GF-D8 (cell line): ENCODE measurements at places on chromosomes 4 and X.

DNA sequence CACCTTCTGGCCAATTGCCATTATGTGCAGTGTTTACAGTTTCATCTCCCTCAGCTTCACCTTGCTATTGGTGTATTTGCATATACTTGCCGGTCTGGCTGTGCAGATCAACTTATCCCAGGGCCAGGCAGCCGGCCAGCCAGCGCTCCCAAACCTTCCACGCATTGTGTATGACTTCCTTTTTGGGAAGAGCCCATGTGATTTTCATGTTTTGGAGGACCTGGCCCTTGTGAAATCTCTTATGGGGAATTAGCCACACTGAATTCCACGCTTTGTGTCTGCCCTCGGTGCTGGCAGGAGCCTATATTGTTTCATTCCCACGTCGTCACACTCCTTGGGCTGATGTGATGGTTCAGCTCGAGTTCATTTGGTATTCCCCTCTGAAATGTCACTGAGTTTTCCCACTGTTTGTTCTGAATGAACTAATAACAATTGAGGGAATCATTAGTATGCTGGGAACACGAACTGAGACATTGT, 6.0 kb upstream of the PDLIM3 start:
- DNase-seq: no peak

GRCh38 chr4:100170986-100171385, 19.3 kb downstream of the DDIT4L start:
- DNase-seq: no peak

GRCh38 chr4:99863-100262, 24.4 kb upstream of the ZNF718 start:
- no peak for DNase-seq

DNA sequence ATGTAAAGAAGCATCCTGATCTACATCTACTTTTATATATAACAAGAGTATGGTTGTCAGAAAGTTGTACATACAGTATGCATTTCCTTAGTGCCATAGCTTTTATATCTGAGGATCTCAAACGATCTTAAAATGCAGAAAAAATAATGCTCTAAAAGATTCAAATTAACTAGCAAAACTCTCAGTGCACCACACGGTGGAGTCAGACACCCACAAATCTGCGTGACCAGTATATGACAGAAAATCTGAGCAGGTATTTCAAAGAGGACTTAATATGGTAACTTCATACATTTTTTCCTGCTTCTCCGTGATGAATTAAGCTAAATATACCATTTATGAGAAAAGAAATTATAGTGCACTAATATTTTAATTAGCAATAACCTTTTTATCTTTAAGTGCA, 803.0 kb downstream of the DMD start:
- no peak for DNase-seq

GRCh38 chr4:154065368-154065767, 276.5 kb upstream of the SFRP2 start:
- no peak for DNase-seq

DNA sequence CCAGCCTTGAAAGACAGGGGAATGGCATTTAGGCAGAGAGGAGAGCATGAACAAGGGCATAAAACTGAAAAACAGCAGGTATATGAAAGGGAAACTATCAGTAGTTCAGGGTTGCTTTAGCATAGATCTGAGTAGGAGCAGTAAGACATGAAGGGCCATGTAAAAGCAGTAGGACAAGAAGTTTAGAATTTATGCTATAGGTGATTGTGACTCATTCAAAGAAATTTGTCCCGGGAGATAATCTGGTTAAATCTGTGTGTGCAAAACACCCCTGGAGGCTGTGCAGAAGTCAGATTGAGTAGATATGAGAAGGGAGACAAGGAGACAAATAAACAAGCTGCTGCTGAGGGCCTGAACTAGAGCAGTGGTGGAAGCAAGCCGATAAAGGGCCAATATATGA, 109.1 kb upstream of the BMP3 start:
- DNase-seq: no peak

- no peak for DNase-seq
These were observed 147.3 kb downstream of the KLHL13 start for GRCh38 chrX:117969328-117969727.

DNA sequence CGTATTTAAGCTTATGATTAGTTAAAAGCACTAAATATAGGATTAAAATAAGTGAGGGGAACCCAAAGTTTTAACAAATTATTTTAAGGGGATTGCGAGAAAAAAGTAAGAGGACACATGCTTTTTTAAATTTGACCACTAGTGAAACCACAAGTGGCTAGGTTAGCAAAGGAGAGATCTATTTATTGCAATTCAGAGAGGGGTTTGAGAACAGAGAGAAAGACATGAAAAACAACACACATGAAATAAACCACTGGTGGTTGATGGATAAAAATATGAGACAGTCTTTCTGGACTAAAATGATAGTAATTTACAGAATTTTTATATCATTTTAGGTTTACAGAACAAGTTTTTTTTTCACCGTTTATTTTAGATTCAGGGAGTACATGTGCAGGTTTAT, 11.8 kb downstream of the SLC25A14 start:
- DNase-seq: no peak

GRCh38 chr4:39235696-39236095, 53.4 kb downstream of the WDR19 start:
- DNase-seq: no peak

DNA sequence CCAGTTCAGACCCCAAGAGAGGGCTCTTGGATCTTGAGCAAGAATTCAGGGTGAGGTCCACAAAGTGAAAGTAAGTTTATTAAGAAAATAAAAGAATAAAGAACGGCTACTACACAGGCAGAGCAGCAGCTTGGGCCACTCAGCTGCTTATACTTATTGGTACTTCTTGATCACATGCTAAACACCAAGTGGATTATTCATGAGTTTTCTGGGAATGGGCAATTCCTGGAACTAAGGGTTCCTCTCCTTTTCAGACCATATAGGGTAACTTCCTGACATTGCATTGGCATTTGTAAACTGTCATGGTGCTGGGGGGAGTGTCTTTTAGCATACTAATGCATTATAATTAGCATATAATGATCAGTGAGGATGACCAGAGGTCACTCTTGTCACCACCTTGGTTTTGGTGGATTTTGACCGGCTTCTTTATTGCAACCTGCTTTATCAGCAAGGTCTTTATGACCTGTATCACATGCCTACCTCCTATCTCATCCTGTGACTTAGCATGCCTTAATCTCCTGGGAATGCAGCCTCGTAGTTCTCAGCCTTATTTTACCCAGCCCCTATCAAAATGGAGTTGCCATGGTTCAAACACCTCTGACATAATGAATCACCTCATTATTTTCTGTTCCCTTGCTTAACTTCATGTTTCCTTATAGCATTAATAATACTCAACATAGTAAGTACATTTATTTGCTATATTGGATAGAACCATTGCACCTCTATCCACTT, 476.3 kb downstream of the DTHD1 start:
- no peak for DNase-seq

DNA sequence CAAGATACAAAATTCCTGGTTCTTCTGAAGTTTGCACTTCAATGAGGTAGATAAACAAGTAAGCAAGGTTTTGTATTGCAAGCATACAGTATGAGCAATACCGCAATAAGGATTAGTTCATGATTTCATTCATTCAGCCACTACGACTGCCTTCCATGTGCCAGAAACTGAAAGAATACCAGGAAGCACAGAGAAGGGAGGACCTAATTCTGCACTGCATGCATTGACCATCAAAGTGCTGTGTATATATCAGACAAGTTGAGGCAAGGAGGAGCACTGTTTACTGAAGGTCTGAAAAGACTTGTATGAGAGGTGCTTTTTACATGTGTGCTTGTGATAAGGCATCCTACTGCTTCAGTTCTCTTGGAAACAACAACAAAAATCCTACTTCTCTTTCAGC, 40.9 kb upstream of the GPM6B start:
- no peak for DNase-seq

GRCh38 chr4:38128478-38129459, 168.6 kb downstream of the PTTG2 start:
- DNase-seq: no peak

DNA sequence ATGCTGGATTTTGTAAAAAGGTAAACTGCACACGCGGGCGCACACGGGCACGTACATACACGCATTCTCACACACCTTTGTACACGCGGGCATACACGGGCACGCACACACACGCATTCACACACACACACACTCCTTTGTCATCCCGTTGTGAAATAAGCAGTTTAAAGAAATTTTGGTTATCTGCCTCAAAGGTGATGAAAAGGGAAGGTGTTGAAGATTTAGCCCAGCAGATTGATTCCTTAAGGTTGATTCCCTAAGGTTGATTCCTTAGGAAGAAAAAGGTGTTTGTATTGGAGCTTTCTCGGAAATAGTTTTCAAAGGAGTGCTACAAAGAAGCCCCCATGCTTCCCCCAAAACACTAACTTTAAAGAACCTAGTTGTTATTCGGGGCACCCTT, 693 bp downstream of the ATP10D start:
- no peak for DNase-seq

GRCh38 chrX:76434103-76434741, 6.7 kb downstream of the MAGEE1 start:
- DNase-seq: no peak

DNA sequence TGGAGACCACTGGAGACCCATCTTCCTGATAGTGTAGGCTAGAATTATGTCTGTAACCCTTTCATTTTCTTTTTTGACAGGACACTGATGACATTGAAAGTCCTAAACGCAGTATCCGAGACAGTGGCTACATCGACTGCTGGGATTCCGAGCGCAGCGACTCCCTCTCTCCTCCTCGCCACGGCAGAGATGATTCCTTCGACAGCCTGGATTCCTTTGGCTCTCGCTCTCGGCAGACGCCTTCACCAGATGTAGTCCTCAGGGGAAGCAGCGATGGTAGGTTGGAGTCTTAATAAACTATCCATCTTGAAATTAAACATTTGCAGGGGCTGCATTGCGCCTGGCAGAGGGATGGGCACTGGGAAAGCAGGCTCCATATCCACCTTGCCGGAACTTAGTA, 75.4 kb downstream of the LIMCH1 start:
- no peak for DNase-seq

- no peak for DNase-seq
These were observed 71.6 kb downstream of the MCUB start for GRCh38 chr4:109631532-109632108.

DNA sequence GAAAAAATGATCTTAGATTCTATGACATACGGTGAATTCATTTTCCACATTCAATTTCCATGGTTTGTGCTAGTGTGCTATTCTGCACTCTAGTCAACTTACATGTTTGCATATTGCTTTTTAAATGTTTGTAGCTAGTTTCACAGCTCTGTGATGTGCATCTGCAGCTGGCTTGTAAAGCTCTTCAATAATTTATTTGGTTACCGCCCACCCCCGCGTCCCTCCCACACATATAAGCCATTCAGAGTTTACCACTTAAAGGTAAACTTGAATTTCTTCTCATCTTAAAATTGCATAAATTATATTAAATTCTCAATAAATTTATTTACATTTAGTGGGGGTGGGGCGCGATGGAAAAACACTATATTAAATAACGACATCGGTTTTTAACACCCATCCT, 291 bp upstream of the NBDY start:
- no peak for DNase-seq

DNA sequence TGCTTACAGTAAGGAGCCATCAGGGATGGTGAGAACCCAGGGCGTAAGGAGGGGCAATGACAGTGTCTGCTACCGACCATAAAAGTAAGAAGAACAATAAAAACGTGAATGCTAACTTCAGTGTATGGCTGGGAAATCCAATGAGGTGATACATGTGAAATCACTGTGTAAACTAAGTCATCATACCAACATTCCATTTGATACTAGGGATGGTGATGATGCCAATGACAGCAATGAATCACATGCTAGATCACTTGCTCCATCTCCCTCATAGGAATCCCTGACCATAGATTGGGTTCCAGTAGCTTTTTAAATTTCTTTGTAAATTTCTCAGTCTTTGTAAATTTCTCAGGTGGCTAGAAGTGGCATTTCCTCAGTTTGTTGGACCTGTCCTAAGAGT, 146.3 kb downstream of the SMIM20 start:
- DNase-seq: no peak

DNA sequence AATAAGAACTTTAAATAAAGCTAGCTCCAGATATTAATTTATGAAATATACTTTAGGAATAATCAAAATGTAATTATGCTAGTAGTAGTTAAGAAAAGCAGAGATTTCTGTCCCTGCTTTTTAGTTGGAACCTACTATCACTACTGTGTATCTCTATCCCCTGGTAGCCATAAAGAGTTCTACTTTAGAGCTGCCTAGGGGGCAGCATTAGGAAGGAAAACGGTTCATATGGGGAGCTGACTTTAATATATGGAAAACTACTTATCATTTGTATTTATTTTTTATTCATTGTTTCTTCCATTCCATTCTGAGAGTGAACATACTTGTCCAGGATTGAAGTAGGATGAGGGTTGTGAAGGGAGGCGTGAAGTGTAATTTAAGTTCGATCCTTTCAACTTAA, 40.9 kb downstream of the CPEB2 start:
- no peak for DNase-seq

GRCh38 chr4:24923550-24923949, 10.7 kb upstream of the CCDC149 start:
- DNase-seq: no peak

GRCh38 chrX:18898091-18898490, 85.8 kb downstream of the PHKA2 start:
- no peak for DNase-seq

GRCh38 chrX:18406531-18407266, 18.7 kb upstream of the CDKL5 start:
- no peak for DNase-seq

- no peak for DNase-seq
These were observed 378.7 kb downstream of the C4orf33 start for GRCh38 chr4:129474698-129475097.

DNA sequence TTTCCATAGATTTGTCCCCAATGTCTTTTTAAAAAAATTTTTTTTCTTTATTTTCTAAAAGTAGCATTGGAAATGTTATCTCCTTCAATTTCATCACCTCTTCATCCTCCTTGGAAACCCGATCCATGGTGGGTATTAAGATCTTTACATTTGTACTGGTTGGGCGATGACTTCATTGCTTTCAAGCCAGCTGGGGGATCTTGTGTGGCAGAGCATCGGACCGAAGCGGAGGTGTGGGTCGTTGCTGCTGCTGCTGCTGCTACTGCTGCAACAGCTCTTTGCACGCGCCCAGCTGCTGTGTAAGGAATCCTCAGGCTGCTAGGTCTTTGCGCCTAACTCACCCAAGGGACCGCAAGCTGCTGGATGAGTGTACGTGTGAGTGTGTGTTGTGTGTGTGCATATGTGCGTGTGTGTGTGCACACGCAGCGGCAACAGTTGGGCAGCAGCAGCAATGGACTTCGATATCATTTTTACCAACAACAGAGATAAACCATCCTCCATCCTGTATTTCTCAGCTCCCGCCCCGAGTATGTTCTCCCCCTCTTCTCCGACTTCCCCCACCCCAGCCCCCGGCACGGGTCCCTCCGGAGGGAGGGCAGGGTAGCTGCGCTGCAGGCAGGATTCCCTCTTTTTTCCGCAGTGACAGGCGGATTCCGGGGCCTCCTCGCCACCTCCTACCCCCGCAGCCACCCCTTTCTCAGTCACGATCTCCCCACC, 768 bp upstream of the CDKL5 start:
- no peak for DNase-seq

DNA sequence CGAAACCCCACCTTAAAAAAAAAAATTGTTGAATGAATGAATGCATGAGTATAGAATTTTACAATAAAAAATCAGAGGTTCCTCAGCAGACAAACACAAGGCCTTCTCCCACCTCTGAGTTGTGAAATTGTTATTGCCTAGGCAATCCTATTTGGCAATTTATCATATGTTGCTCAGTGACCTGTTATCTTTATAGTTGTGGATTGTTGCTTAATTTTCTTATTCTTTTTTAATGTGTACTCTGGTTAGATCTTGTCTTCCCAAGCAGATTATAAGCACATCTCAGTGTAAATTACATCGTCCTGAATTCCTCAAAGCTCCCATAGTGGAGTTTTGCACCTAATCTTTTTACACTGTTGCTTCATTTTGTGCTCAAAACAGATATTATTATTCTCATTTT, 71.9 kb downstream of the RBM47 start:
- peak; percentile 51 for DNase-seq
